ENCODE measurements at places on chromosomes 13 and 19. TPM values are rescaled to one million over a fixed set of nuclear protein-coding genes. Genes with fewer than 3 reads are reported as not detected.

GRCh38 chr13:43009506-43009905 lies 13.9 kb upstream of the DNAJC15 start:
- no peak for DNase-seq

- no peak for DNase-seq
These were observed 23.8 kb upstream of the LMO7 start for GRCh38 chr13:75612354-75612753.

GRCh38 chr19:3766520-3766919 lies 4.0 kb downstream of the MRPL54 start:
- no peak for DNase-seq

DNA sequence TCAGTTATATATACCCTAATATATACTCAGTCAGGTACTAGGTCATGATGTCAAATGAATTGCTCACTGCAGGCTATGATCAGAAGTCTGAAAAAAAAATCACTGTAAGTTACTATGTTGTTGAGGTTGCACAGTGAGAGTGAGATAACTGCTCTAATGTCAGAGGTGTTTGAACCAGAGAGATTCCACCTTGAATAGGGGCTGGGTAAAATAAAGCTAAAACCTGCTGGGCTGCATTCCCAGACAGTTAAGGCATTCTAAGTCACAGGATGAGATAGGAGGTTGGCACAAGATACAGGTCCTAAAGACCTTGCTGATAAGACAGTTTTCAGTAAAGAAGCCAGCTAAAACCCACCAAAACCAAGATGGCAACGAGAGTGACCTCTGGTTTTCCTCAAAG lies 10.2 kb downstream of the EPSTI1 start:
- no peak for DNase-seq

DNA sequence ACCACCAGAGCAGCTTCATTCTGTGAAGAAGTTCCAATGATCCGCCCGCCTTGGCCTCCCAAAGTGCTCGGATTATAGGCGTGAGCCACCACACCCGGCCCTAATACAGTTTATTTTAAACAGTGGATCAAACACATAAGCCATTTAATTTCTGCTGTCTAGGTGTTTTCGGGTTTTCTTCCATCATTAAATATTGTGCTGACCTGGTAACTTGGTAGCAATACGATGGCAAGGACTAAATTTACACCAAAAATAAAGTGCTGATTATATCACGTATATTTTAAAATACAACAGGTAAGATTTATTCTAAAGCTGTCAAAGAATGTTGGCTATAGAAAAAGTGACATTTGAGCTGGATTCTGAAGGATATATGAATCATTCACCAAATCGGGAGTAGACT lies 1.3 kb downstream of the MED4 start:
- DNase-seq = no peak

GRCh38 chr19:16203256-16204004 lies 5.7 kb downstream of the AP1M1 start:
- no peak for DNase-seq

- peak; percentile 29 for DNase-seq
These were observed 36.4 kb downstream of the STK24 start for GRCh38 chr13:98540476-98540875.

GRCh38 chr19:1847684-1848398 lies 442 bp downstream of the REXO1 start:
- DNase-seq = peak; percentile 63

DNA sequence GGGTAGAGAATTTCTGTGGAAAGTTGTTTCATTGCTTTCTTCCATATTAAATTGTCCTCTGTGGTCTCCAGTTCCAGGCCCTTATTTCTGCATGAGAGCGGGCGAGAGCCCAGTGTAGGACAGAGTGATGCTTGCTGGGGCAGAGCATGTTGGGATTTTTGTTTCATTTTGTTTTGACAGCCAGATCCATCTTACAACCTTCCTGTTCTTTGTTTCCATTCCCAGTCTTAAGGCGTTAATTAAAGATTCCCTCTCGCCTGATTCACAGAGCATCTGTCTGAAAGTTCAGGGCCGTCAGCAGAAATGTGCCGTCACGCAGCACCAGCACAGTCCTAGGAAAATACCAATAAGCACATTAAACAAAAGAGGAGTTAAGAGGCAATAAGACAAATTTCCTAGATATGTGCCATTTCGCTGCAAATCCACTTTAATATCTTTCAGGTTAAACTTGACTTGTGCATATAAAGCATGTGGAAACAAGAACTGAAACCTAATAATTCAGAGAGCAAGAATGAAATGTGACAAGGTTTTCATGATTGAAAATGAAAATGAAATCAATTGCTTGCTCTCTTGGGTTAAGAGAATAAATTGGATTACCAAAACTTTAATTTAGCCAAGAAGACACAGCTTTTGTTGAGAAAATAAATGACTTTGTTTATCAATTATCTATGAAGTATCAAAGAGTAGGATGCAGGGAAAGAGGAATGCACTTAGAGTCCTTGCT lies 210.7 kb upstream of the SLC10A2 start:
- no peak for DNase-seq

- DNase-seq = peak; percentile 90
These were observed 109.7 kb upstream of the KLF12 start for GRCh38 chr13:74243637-74244526.

GRCh38 chr13:23731709-23732108 lies 157.5 kb downstream of the MIPEP start:
- DNase-seq = no peak

GRCh38 chr19:50320596-50320995 lies 8.6 kb downstream of the KCNC3 start:
- no peak for DNase-seq

GRCh38 chr19:20237773-20238623 lies 71.0 kb downstream of the ZNF486 start:
- peak; percentile 8 for DNase-seq

- no peak for DNase-seq
These were observed 22.5 kb downstream of the LTBP4 start for GRCh38 chr19:40623403-40624251.

- DNase-seq = no peak
These were observed 6.7 kb downstream of the ZBTB32 start for GRCh38 chr19:35710784-35711723.

- DNase-seq = no peak
These were observed 248.7 kb downstream of the TDRD3 start for GRCh38 chr13:60645676-60646075.

ZNF296 gene
- 0.76 TPM for total RNA-seq

SMIM7 gene
- 76.8 TPM for total RNA-seq

CEACAM5 gene
- total RNA-seq = not detected

IL12RB1 gene
- not detected for total RNA-seq

KLK15 gene
- total RNA-seq = not detected

Measured in HFFc6 (cell line).